ENCODE measurements at places on chromosomes 7 and 10.

DNA sequence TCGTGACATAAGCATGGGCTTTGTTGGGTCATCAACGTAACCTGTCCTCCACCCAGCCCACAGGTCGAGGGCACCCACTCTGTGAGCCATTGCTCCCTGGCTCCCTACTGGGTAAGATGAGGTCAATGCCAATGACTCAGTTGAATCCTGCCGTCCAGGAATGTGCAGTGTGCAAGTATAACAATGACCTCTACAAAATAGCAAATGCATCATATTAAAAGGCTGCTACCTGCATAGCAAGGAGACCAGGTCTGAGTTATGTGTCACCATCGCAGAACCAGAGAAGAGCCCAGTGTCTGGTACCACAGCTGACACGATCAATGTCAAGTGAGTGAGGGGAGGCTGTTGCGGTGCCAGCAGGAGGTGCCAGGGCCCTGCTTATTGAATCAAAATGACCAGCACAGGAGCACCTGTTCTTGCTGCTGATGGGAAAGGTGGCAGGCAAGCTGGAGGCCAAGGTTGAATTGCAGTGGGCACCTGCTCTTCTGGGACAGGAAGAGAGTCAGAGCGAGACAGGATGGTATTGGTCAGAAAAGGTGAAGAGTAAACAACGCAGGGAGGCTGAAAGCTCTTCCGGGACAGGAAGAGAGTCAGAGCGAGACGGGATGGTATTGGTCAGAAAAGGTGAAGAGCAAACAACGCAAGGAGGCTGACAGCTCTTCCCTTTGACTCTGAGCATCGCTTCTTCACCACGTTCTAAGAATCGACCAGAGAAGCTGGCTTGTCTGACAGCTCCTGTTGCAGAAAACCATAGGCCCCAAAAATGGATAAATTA is 108.7 kb upstream of the ADAM12 start:
- no peak for DNase-seq

GRCh38 chr10:53840653-53841052 is 960.4 kb downstream of the PCDH15 start:
- no peak for DNase-seq

- peak; percentile 78 for DNase-seq
Observed at GRCh38 chr10:36489611-36490228, 635.7 kb upstream of the ANKRD30A start.

DNA sequence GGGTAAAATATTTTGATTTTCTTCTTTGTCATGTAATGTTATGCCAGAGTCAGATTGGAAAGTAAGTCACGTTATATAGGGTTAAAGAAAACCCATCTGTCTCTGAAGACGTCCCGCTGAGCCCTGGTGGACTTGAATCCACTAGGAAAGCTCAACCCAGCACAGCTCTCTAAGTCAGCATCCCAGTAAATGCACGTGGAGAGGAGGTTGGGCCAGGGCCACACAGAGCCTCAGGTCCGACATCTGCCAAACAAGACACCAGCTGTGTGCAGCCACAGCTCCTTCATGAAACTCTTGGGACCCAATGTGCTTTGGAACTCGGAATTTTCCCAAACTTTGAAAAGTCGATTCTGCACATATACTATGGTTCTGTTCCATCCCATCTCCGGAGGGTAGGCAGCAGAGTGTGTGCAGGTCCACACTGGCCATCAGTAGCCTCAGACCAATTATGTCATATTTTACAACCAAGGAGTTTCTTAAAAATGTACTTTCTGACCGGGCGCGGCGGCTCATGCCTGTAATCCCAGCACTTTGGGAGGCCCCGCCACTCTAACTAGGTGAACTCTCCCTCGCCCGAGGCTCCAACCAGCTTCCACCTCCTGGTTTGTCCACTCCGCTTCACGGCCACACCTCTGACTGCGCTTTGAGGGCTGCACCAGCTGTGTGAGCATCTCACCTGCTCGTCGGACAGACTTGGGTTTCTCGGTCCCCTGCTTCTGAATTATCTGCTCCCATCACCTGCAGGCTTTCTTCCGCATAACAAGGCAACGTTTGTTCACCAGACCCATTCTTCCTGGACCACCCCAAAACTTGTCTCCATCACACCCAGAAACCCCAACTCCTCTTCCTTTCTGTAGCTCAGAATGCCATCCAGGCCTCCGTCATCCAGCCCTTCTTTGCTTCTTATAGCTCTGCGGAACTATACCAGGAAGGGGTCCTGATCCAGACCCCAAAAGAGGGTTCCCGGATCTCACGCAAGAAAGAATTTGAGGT is 29.7 kb upstream of the DNAJB6 start:
- no peak for DNase-seq

DNA sequence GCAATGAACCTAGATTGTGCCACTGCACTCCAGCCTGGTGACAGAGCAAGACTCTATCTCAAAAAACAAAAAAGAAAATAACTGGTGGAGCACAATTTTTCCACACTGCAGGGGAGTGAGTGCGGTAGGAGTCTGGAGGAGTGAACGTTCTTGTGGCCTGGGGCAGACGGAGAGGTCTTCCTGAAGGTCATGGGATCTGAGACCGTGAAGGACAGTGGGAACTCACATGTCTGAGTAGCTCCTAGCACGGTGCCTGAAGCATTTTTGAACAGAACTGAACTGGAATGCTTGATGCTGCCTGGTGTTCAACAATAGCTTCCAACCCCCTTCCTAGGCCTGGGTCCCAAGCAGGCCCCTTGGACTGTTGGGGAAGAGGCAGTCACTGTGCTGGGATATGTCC is 84.3 kb upstream of the PODXL start:
- DNase-seq: no peak

GRCh38 chr10:27620430-27621397 is 116.6 kb downstream of the RAB18 start:
- DNase-seq: peak; percentile 71

DNA sequence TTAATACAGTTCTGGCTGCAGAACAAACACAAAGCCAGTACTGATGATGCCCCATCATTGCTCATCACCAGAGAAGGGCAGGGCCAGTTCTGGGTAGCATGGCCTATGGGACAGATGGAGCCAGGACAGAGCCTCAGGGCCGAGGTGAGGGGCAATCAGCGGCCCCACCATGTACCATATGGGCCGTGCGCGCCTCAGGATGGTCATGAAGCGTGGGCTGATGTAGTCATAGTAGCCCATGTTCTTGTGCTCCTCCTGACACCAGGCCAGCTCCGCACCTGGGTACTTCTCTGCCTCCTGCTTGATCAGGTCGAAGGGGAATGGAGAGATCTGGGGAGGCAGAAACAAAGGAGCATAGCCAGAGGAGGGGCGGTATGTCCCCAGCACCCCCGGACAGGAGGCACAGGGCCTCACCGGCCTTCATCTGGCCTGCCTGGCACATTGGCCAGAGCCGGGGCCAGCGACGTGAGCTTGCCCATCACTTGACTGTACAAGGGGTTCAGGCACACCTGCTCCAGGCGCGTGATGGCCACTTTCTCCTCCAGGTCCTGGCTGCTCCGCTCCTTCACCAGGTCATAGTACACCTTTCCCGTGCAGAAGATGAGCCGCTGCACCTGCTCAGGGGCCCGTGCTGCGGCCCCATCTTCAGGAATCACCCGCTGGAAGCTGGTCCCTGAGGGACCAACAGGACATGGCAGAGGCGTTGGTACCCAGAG is 26.1 kb downstream of the OGDHL start:
- no peak for DNase-seq

- DNase-seq: no peak
Observed at GRCh38 chr7:98329791-98330373, 48.4 kb downstream of the BRI3 start.

- DNase-seq: no peak
Observed at GRCh38 chr7:69169386-69169785, 428.9 kb upstream of the AUTS2 start.

- DNase-seq: no peak
Observed at GRCh38 chr10:91776266-91776665, 22.0 kb upstream of the TNKS2 start.

DNA sequence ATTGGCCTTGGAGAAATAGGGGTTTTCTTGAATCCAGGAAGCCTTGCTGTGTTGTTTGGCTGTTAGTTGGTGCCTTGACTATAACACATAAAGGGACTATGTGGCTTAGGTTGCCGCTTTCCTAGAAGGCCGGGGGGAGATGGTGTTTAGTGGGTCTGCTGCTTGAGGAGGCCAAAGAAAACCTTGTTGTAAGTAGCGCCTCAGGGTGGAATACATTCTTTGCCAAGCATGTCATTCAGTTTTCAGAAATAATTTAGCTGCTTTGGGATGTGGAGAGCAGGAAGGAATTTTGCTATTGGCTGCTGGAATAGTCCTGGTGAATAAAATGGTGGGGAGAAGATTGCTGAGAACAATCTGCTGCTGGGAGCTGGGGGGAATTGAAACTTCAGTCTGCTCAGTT is 132.9 kb upstream of the WNT16 start:
- peak; percentile 17 for DNase-seq

DNA sequence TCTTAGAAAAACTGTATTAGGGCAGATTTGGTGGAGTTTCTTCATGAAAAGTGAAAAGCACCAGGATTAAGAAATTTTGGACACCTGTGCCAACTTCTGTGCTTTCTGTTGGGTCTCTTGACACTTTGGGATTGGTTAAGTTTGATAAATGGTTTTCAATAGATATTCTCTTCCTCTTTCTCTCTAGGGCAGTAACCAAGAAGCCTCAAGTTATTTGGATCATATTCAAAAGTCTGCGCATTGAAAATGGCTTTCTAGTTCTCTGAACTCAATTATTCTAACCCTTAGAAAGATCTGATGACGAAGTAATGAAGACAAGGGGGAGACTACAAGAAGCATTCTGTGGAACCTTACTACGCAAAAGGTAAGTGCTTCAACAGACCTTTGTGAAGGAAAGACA is 144.0 kb upstream of the CCDC6 start:
- no peak for DNase-seq

- no peak for DNase-seq
Observed at GRCh38 chr7:47231032-47231431, 350.9 kb downstream of the TNS3 start.

DNA sequence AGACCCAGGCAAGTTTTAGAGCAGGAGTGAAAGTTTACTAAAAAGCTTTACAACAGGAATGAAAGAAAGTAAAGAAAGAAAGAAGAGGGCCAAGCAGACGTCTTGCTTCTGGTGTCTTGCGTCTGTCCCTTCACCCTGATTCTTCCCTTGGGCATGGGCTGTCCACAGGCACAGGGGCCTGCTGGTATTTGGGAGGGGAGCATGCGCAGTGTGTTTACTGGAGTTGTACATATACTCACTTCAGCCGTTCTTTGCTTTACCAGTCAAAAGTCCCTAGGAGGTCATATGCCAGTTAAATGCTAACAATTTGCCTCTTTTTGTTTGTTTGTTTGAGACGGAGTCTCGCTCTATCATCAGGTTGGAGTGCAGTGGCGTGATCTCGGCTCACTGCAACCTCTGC is 875.9 kb downstream of the REEP3 start:
- DNase-seq: no peak

DNA sequence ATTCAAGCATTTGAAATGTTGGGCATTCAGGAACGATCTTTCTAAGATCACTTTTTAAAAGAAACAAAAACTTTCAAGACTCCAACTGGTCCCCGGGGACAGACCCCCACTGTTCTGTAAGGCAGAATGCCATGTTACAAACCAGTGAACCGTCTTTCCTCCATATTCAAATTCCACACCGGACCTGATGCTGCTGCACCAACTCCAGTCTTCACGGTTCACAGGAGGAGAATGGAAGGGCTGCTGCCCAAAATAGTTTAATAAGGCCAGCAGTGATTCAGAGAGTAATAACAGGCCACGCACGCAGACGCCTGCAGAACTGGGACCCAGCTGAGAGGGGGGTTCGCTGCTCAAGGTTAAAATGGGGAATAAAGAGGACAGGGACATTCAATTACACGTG is 47.2 kb downstream of the OSBPL3 start:
- no peak for DNase-seq

DNA sequence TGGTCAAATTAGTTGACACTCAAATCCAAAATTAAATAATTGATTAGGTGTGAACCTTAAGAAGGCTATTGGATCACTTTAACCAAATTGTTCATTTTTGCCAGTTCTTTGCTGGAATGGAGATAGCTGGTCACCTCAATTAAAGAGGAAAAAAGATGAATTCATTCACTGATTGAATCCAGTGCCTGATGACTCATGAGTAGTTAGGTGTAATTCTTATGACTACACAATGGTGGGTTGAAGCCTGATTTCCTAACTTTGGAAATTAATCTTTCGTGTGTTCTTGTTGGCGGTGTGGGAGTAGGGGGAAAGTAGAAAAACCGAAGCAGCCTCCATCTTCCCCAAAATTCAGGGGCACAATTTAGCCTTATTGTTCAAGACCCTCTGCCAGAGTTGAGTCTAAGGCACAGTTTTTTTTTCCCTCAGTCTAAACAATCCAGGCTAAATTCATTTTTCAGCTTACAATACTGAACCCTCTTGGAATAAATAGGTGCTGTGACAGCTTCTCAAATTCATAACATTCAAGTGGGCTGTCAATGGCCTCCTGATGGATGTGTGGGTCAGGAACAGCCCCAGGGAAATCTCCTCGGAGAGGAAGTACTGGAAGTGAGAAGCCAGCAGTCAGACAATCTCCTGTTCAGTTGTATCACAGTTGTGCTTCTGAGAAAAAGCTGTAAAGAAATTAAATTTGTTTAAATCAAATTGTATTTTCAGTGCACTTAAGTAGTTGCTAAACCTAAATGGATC is 356.6 kb downstream of the BBS9 start:
- DNase-seq: no peak

GRCh38 chr7:6171532-6172223 is 100.7 kb downstream of the CYTH3 start:
- no peak for DNase-seq

GRCh38 chr7:91165006-91165845 is 99.0 kb upstream of the FZD1 start:
- DNase-seq: peak; percentile 62

DNA sequence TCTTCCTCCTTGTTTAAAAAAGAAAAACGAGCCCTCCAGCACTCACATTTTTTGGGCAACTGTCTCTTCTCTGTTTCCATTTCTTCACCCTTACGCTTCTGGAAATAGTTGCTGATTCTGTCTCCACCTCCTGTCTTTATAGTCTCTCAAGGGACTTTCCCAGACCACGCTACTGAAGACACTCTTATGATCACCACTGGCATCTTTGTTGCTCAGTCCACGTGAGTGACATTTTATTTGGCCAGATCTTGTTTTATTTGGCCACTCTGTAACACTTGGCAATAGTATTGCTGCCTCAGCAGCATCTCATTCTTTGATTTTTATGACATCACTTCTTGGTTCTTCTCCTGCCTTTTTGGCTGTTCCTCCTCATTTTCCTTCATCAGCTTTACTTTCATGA is 21.6 kb upstream of the NME8 start:
- no peak for DNase-seq

GRCh38 chr10:31761156-31761555 is 167.5 kb downstream of the ARHGAP12 start:
- no peak for DNase-seq

GRCh38 chr7:115635376-115635775 is 395.2 kb downstream of the TFEC start:
- peak; percentile 16 for DNase-seq

DNA sequence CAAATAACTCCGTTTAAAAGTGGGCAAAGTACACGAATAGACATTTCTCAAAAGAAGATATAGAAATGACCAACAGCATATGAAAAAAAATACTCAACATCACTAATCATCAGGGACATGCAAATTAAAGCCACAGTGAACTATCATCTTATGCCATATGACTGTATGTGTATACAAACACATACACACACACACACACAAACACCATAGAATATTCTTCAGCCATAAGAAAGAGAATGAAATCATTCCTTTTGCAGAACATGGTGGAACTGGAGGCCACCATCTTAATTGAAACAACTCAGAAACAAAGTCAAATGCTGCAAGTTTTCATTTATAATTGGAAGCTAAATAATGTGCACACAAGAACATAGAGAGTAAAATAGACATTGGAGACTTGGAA is 1019.4 kb downstream of the KCNMA1 start:
- no peak for DNase-seq
